ENCODE measurements at places on chromosomes 6 and 20. TPM values are rescaled to one million over a fixed set of nuclear protein-coding genes. Genes with fewer than 3 reads are reported as not detected.
A peak's percentile ranks its signal among the peaks of the same experiment; 100 is the strongest.

PARD6B gene
- 0.72 TPM for total RNA-seq

LY6G6C gene
- not detected for total RNA-seq

DNA sequence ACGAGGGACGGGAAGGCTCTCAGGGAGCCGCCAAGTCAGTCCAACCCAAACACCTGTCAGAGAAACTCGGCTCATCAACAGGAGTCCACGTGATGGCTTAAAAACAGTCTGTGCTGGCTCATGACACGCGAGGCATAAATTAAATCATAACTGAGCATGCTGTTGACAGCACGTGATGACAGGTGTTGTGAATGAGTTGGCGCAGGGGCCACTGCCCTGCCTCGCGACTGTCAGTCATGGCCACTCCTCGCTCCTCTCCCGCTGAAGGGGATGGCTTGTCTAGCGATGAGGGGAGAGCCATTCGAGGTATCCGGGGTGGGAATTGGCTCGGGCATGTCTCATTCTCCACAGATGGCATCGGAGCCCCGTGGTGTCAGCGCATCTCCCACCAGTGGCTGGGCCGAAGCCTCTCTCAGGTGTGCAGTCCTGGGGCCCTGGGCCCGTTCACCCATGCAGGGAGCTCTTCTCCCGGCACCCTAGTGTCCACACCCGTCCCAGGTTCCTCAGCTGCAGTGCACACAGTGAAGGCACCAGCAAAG, 313.3 kb downstream of the BMP7 start:
- no peak for DNase-seq

DNA sequence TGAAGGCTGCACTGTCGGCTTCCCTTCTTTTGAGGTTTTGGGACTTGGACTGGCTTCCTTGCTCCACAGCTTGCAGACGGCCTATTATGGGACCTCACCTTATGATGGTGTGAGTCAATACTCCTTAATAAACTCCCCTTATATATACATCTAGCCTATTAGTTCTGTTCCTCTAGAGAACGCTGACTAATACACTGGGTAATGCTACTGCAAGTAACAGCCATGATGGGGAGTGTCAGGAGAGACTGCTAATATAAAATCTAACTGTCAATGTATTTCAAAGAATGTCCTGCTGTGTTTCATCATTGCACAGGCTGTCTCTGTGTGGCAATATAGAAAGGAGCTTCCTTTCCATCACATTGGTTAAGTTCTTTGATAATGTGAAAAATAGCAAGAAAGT, 57.7 kb upstream of the UST start:
- DNase-seq = peak; percentile 46

GRCh38 chr6:162467679-162468078, 259.9 kb downstream of the PRKN start:
- no peak for DNase-seq

Measured in osteoblast (primary cell).